ENCODE measurements at places on chromosomes 1 and 21. TPM values are rescaled to one million over a fixed set of nuclear protein-coding genes. Genes with fewer than 3 reads are reported as not detected.

Gene E2F2
- 6.7 TPM for total RNA-seq

DNA sequence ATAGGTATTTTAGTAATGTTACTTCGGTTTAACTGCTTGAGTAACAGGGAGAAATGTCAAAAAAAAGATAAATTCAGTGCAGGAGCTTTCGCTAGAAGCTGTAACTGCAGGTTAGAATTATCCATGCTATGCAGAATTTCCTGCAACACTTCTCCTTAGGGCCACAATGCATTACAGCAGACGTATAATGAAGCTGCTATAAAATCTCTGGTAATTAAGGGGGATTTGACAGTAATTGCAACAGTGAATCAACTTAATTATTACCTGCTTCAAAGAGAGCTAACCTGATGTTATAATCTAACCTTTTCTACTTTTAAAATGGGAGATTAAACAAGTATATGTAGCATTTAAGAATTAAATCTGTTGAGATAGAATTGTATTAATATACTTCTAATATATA lies 92.6 kb downstream of the ATG4C start:
- no peak for DNase-seq

GRCh38 chr1:156012051-156012817 lies 8.5 kb downstream of the SSR2 start:
- DNase-seq: no peak

DNA sequence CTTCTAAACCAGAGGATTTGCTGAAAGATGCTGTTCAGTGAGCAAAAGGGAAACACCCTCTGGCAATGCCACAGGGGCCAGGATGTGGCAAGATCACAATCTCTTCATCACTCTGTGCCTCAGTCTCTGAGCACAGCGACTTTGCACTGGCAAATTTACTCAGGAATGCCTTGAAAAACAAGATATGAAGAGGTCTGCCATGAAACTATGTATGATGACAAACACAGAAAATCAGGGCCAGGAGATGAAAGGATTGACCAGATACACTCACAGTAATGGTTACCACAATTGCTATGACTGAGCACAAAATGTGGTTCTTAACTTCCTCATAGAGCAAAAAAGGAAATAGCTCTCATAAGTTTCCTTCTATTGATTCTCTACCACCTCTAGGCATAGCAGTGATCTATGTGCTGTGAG lies 5.8 kb downstream of the TTC13 start:
- peak; percentile 31 for DNase-seq

Gene SIM2
- total RNA-seq: not detected

DNA sequence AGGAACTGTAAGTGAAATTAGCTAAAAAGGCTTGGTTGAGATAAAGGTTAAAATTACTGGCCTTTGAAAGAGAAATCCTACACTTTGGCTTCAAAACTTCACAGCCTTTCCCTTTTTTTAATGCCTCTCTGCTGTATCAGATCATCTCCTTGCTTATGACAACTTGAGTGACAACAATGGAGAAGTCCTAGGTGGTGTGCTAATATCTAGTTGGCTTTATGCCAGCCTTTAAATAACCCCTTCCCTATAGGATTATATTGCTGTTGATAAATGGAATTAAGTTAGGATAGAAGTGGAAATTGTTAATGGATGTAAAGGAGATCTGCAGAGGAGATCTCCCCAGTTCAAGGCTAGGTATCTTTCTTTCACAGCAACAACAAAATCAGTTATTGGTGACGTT lies 130.2 kb upstream of the ATP1B1 start:
- DNase-seq: no peak

DNA sequence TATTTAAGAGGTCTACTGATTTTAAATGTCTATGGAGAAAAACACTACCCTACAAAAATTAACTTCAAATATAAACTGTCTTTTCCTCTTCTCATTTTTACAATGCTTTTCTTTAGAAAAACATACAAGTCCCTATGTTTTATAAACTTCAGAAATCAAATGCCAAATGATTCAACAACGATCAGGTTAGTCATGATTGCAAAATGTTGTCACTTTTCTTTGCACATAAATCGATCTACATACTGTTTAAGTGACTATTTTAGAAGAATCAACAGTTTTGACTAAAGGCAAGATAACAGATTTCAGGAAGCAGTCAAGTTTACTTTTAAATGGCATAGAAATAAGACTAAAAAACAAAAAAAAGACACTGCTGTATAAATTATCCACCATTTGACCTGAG lies 168.7 kb downstream of the GPATCH2 start:
- no peak for DNase-seq

- no peak for DNase-seq
Observed at GRCh38 chr1:173499729-173500128, 22.6 kb downstream of the PRDX6 start.

DNA sequence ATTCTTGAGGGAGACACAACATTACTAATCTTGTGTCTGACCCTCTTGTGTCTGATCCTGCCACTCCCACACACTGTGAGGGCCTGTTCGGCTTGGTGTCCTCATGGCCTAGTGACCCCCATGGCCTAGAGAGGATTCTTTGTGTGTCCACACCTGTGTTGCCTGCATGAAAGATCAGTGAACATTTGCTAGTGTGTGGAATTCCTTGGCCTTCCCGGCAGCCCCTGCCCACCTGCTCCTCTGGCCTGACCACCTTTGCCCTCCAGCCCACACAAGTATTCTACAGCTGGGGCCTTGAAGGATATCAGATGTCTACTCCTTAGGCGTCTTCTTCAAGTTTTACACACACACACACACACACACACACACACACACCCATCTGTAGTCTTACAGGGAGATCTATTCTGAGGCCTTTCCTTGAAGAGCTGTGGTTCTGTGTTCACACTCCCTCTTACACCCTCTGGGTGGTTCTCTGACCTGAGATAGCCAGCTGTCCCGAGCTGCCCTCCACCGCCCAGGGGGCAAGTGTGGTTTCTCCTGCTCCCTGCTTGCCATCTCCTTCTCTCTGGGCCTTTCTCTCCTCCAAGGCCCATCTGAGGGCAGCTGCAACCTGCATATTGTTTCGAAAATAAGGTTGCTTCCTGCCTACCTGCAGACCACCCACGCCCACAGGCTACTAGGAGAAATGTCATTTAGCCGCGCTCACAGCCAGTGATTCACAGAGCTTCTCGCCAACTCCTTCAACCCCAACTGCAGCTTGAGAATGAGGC lies 45.4 kb downstream of the CD247 start:
- DNase-seq: no peak

- DNase-seq: no peak
Observed at GRCh38 chr1:21775985-21776562, 6.9 kb downstream of the USP48 start.

DNA sequence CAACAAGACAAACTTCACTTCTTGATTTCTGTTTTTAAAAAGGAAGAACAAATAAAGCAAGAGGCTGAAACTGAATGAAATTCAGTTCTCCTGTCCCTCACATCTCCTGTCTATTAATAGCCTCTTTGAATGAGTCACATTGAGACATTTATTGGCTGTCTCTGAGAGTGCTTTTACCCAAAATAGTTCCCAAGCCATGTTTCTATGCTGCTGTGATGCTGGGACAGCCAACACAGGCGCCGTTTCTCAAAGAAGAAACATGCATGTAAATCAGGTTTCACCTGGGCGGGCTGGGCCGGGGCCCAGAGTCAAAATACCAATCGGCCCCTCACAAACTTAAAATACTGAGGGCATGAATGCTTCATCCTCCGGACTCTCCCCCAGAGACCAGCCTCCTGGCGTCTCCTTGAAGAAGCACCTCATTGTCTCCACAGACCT lies 105.2 kb downstream of the EDEM3 start:
- no peak for DNase-seq

Gene BCAN
- not detected for total RNA-seq

Gene AGMAT
- total RNA-seq: 6.7 TPM

DNA sequence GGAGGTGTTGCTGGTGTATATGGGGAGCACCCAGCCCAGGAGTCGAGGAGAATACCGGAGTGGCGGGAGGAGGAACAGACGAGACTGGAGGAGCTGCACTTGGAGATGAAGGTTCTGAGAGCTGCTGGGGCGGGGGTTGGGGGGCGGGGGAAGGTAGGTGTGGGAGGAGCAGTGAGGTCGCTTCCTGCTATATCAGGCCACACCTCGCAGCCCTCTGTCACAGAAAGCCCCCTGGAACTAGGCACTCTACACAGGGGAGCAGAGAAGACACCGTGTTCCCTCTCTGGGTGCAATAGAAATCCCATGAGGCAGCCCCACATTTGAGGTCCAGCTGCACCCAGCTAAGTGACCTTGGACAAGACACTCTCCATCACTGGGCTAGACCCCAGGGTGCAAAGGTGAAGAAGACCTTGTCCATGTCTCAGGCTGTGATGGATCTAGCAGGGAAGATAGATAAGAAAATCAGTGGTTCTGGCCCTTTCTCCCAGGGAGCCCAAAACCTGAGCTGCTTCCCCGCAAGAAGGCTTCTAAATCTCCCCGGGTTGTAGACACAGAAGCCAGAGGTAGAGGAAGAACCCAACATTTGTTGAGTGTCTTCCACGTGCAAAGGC lies 155.8 kb upstream of the EDN2 start:
- no peak for DNase-seq

DNA sequence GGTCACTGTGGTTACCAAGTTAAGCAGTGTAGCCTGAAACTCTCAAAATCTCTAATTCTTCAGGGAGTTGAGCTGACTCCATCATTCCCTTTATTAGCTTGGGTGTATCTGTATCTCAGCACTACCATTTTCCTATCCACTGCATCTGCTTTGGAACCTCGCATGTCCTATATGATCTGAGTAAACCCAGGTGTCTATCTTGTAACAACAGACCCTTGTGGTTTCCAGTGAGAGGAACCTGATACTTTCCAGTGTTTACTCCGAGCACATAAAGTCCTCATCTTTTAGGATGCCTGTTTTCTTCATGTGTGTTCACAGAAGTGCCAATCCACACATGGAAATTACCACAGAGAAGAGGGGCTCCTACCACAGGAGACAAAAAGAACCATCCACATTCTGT lies 650.4 kb downstream of the LMO4 start:
- DNase-seq: no peak

DNA sequence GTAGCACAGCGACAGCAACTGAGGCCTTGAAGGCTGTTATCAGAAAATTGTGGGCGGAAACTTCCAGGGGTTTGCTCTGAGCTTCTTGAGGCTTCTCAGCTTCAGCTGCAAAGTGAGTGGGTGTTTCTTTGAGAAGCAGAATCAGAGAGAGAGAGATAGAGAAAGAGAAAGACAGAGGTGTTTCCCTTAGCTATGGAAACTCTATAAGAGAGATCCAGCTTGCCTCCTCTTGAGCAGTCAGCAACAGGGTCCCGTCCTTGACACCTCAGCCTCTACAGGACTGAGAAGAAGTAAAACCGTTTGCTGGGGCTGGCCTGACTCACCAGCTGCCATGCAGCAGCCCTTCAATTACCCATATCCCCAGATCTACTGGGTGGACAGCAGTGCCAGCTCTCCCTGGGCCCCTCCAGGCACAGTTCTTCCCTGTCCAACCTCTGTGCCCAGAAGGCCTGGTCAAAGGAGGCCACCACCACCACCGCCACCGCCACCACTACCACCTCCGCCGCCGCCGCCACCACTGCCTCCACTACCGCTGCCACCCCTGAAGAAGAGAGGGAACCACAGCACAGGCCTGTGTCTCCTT lies at the start of gene FASLG:
FASLG (plus strand) TSS at position 233 of the 583 bp plus-strand sequence; CDS start at position 332, 99 bp downstream.
- DNase-seq: no peak

- no peak for DNase-seq
Observed at GRCh38 chr21:34362136-34362444, 1.7 kb upstream of the KCNE2 start.

DNA sequence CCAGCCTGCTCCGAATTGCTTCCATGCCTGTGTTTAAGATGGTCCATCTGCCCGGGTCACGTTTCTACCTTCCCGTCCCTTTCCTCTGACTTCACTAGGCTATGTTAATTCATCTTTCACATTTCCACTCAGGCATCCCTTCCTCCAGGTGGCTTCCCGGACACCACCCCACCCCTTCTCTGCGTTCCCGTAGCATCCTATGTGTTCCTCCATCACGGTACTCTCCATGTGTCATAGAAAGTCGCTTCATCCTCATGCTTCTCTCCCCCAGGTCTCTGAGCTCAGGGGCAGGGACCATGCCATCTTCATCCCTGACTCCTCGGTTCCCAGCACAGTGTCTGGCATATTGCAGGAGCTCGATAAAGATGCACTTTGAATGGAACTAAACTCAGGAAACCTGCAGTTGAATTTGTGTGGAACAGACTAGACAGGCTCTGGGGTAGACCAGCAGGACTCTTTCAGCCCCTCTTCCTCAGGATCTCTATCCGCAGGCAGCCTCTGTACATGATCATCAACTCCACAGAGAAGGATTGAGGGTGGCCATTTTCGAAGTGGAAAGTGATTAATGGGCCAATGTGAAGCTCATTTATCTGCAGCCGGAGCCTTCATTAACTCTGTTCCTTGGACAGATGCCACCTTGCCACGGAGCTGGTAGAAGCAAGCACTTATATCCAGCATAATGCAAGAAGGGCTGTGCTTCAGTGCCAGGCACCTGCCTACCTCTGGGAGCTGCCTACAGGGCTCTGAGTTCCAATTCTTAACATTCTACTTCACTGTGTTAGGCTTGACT lies 9.1 kb downstream of the C1orf226 start:
- no peak for DNase-seq

DNA sequence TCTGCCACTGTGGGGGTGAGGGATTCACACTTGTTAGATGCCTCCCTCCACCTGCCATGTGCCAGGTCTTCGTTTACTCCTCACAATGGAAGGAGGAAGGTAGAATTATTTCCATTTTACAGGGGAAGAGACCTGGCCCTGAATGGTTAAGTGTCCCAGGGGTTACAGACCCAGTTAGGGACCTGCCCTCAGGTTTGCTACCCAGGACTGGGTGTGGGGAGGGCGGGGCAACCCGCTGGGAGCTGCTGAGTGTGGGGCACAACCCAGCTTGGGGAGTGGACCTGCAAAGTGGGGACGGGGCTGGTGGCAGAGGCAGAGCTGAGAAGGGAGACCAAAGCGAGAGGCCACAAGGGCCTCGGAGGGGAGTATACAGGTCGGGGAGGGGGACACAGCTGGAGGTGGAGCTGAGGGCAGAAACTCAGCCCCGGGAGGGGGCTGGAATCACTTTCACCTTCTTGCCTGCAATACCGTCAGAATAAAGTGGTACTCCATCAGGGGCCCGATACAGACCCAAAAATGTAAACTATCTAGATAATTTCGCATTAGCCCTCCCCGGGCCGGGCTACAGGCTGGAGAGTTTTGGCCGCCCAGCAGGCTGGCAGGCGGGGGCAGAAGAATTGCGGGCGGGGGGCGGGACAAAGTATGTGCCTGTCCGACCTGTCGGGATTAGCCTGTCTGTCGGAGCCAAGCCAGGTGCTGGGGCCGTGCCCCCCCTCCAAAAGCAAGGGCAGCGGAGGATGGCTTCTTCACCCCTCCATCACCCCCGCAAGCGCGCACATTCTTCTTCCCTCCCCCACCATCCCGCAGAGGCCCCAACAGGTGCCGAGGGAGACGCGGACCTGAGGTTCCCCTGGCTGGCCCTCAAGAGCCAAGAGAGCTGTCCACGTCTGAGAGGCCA lies 1.4 kb downstream of the RSPO1 start:
- no peak for DNase-seq
